ENCODE measurements at places on chromosomes 13 and 19.
A peak's percentile ranks its signal among the peaks of the same experiment; 100 is the strongest.

- DNase-seq: no peak
These were observed 93.4 kb downstream of the FLT1 start for GRCh38 chr13:28401303-28402056.

DNA sequence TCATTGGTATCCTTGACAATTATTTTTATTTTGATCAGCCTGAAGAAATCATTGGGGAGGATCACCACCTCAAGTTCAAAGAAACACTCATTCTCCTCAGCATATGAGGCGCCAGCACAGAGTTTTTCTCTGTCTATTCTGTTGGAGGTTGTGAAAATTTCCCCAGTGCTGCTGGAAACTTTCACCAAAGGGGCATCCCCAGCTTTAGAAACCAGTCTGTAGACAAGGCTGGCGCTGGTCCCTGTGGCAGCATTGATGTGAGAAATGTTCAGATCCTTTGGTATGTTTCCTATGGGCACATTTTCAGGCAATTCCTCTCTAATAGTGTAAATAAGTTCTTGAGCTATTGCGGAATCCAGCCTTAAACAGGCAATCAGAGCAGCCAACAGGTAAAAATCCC lies 2.1 kb downstream of the PCDH9 start:
- DNase-seq: no peak

DNA sequence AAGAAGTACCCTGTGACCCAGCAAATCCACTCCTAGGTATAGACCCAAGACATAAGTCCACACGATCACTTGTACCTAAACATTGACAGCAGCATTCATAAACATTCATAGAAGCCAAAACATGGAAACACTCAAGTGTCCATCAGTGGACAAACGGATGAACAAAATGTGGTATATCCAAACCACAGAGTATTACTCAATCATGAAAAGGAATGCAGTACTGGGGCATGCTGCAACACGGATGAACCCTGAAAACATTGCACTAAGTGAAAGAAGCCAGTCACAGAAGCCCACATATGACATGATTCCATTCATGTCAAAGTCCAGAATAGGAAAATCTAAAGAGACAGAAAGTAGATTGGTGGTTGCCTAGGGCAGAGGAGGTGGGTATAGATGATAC lies 22.8 kb upstream of the CCNE1 start:
- DNase-seq: no peak

- DNase-seq: no peak
These were observed 42.0 kb downstream of the MRPL57 start for GRCh38 chr13:21218351-21219035.

DNA sequence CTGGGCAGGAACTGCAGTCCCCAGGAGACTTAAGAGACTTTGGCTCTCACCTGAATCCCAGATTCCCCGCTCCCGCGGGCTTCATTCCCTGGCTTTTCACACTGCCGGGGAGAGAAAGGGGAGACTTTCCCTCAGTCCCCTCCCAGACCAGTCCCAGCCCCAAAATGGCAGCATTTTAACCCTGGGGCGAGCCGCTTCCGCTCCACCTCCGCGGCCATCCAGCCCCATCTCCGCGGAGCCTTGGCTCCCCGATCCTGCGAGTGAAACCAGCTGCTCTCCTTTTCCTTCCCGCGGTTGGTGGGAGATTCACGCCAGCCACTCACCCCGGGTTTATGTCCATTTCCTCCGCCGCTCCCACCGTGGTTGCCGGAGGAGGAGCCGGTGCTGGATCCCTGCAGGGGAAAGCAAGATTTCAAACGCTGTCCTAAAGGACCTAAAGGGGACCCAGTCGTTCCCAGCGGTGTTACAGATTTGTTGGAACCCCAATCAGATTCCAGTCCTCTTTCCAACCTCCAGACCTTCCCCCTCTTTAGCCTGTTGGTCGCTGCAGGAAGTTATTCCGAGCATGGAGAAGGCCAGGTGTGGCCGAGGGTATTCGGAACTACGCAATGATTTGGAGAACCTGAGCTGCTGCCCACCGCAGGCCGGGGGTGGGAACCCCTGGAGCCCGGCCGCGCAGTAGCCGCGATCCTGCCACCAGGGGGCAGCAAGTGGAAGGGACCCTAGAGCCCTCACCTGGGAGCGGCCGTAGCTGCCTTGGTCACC lies 3.4 kb downstream of the DMKN start:
- peak; percentile 73 for DNase-seq

DNA sequence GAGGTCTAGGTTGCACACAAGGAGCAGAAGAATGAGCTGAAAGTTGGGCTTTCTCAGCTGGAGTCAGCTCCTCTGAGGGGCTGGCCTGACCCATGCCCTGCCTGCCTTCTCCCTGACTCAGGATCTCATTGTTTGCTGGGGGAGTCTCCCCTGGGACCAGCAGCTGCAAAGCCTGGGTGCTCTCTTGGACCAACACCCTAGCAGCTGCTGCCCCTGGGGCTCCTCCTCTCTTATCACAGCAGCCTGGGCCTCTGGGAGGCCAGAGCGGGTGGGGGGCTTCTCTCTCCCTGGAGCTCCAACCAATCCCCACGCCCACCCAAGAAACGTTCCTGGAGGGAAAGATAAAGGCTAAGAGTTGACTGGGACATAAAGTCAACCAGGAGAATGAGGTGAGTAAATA lies 1.6 kb upstream of the FCGBP start:
- DNase-seq: no peak

GRCh38 chr19:18368504-18369222 lies 17.3 kb upstream of the GDF15 start:
- no peak for DNase-seq

DNA sequence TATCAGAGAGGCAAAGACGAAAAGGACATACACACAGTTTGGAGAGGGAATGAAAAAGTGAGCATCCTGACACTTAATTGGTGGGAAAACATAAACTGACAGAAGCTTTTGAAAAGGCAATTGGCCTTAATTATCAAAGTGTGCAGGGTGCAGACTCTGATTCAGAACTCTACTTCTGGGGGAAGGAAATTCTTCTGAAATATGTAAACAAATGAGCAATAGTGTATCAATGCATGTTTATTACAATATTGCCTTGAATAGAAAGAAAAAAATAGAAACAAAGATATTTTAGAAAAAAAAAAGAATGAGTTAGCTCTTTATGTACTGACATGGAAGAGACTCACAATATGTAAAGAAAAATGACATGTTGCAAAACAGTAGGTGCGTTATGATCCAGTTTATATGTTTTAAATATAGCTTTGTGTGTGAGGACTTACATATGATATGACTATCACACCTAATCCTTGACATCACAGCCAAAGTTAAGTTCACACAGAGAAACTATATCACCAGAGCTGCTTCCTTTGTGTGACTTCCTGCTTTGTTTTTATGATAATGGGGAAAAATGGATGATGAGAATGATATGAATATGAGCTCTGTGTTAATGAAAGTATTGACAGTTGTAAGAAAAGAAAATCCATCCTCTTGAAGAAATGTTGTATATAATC lies 182.4 kb downstream of the KCTD12 start:
- DNase-seq: no peak

GRCh38 chr13:25860265-25860664 lies 191.6 kb downstream of the SHISA2 start:
- DNase-seq: no peak

- DNase-seq: no peak
These were observed 8.3 kb downstream of the PGLYRP1 start for GRCh38 chr19:46014534-46014933.

DNA sequence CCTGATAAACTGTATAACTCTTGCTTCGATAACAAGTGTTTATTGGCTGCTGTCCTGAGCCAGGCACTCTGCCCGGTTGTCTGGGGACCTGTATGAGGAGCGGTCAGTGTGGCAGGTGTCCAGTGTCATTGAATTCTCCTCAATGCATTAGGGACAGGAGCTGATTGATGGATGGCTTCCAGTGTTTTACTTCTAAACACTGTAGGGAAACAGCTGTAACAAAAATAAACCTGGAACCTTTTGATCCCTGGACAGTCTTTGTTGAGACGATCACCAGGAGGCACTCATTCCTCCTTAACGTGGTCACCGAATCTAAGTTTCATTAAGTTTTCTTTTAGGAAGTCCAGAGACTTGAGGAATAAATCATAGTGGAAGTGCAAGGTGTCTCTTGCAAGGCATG lies 17.9 kb downstream of the UBAC2 start:
- DNase-seq: no peak

DNA sequence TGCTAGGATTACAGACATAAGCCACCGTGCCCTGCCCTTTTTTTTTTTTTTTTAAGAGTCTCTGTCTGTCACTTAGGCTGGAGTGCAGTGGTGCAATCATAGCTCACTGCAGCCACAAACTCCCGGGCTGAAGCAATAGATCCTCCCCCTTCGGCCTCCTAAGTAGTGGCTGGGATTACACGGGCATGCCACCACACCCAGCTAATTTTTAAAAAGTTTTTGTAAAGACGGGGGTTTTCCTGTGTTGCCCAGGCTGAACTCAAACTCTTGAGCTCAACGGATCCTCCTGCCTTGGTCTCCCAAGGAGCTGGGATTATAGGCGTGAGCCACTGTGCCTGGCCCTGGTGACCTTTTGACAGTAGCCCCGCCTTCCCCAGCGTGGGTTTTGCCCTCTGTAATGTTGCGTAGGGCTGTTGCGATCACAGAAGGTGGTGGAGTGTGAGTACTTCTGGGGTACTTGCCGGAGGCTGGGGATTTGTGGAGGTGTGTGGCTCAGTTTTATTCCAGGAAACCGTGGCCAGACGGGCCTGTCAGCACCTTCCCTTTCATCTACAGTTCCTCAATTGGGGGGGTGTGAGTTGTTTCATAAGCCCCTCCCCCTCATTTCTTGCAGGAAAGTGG lies 11.6 kb upstream of the RETN start:
- peak; percentile 41 for DNase-seq

Measured in activated T-cell treated with anti-CD3 and anti-CD28 coated beads for 48 hours (primary cell).